ENCODE measurements at places on chromosomes 6 and 20.

DNA sequence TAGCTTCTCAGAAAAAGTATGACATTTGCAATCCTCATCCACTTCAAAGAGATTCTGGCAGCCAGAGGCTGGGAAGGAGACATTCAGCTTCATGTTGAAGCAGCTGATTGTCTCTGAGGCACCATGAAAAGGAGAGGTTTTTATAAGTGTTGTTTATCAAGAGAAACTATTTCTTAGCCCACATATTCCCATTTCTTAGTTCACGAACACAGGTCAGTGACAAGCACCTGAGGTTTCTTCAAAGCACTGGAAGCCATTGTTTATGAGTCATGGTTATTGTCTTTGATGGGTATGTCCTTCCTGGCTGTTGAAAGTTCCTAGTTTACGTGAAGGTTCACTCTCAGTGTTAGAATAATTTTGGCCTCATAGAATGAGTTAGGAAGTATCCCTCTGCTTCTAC lies 3.0 kb upstream of the DDX43 start:
- no peak for DNase-seq

DNA sequence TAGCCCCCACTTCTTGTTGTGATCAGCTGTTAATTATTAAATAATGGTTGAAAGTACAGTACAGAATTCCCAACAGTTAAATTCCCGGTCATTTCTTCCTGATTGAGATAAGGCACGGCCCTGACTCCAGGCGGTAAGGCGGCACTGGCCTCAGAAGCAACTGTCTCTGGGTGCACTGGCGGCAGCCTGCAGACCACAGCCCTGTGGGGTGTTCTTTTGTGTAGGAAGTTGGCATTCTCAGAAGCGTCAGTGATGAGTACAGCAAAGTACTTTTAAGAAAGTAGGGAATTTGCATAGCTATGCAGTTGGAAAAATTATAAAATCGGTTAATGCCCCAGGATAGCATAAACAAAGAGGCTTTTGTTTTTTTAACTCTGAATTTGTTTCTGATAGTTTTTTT lies 50.5 kb downstream of the SAMD5 start:
- DNase-seq = no peak

DNA sequence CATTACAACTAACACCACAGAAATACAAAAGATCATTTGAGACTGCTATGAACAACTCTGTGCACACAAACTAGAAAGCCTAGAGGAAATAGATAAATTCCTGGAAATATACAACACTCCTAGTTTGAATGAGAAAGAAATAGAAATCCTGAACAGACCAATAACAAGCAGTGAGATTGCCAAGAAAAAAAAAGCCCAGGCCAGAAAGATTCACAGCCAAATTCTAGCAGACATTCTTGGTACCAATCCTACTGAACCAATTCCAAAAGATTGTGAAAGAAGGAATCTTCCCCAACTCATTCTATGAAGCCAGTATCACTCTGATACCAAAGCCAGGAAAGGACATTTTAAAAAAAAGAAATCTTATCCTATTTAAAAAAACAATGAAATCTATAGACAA lies 7.0 kb upstream of the CDK19 start:
- no peak for DNase-seq

DNA sequence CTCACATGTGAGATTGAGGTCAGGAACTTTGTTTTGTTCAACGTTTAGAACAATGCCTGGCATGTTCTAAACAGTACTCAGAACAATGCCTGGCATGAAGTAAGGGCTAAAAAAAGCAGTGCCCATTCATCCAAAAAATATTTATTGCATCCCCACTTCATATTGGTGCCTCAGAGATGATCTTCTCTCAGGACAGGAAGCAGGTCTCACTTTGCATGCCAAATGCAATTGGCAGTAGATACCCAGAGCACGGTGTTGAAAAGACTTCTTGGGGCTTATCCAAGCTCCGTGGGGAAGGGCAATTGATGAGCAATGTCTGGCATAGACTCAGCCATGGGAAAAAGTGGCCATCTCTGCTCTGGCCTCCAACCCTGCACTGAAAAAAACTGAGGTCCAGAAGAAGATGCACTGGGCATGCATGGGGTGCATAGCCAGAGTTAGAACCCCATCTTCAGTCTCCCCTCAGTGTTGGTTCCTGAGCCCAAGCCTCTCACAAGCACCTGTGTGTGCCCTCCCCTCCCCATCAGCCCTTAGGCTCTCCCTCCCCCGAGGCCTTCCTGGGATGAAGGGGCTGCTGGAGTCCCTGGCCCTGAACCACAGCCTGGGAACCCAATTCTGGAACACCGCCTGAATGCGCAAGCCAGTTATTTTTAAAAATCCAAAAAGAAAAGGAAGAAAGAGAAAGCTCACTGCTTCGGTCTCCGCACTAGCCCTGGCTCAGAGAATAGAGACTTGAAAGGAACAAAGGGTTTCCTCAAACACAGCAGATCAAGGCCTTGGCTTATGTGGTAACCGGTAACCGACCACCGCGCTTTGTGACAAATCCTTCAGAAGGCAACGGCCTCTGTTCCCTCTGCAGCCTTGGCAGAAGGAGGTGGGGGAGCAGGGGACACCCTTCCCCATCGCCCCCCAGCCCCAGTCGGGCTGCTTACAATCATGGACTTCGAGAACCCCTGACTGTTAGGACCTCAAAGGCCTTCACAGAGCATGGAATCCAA lies 78.5 kb upstream of the SIRPA start:
- DNase-seq = no peak

- no peak for DNase-seq
Measured at GRCh38 chr6:72659754-72660153, 37.9 kb downstream of the KCNQ5 start.
